ENCODE measurements at places on chromosomes 2 and 18.

DNA sequence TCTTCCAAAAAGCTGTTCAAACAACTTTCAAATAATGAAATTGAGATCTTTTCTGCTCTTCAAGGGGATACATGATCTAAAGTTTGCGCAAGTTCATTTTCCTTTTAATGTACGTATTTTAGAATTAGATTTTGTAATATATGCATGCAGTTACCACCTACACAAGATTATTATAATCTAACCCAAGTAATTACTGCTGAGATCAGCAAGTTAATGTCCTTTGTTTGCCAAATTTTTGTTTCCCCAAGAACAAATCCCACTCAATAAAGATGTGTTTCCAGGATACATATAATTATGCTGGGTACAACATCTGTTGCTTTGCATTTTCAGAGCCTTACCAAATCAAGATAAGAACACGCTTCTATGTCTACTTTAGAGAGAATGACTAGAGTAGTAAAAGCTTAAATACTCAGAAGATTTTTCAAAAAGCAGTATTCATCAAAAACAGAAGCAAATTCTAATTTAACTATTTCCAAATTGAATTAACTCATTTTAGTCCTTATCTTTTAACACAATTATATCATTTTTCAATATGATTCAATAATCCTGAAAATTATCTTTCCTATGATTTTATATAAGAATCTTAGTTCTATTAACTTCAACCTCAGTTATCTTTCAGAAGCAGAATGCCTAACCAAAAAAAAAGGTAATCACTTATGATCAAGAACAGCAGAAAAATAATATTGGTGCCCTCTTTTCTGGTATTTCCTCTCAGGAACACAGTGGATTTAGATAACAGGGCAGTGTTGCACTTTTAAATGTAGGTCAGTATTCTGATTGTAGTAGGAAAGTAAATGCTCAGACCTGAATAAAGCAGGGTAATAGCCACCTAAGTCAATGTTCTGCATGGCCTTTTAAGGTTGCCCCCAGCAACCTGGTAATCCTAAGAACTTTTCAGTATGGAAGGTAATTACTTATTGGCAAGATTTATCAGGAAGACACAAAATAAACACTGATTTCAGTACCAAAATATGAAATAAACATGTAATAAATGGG, 28.0 kb downstream of the CERKL start:
- DNase-seq: no peak

- no peak for DNase-seq
Observed at GRCh38 chr2:227855440-227855839, 16.0 kb upstream of the DAW1 start.

DNA sequence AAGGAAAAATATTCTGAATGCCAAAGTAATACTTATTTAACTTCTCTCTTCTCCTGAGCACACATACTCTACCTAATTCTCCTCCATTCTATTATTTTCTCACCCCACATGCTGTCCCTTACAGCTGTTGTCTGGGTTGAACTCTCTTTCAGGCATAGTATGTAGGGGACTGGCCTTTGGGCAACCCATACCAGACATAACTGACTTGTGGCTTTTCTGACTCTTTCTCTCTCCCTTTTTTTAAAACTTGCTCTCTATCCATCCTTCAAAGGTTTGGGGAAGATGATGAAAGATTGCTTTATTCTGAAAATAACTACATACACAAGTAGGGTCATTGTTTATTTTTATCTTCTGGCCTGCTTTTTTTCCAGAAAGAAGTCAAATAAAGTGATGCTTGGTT, 69.9 kb upstream of the NOSTRIN start:
- no peak for DNase-seq

- DNase-seq: no peak
Observed at GRCh38 chr2:72183016-72183415, 35.4 kb upstream of the CYP26B1 start.

DNA sequence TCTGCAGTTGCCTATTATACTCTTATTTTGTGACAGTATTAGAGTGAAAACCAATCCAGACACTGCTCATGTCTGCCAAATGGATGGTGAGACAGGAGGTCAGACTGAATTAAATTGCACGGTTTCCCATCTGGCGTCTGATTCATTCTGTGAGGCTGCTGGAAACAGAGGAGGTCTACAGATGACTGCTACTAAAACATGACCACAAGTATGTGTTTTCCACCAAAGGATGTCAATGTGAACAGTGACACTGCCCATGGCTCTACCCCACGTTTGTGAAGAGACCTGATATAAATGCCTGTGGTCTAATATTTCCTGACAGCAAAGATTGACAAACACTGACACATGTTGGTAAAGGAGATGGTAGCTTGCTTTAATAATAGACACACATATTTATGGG, 104.3 kb upstream of the ST6GAL2 start:
- DNase-seq: no peak

DNA sequence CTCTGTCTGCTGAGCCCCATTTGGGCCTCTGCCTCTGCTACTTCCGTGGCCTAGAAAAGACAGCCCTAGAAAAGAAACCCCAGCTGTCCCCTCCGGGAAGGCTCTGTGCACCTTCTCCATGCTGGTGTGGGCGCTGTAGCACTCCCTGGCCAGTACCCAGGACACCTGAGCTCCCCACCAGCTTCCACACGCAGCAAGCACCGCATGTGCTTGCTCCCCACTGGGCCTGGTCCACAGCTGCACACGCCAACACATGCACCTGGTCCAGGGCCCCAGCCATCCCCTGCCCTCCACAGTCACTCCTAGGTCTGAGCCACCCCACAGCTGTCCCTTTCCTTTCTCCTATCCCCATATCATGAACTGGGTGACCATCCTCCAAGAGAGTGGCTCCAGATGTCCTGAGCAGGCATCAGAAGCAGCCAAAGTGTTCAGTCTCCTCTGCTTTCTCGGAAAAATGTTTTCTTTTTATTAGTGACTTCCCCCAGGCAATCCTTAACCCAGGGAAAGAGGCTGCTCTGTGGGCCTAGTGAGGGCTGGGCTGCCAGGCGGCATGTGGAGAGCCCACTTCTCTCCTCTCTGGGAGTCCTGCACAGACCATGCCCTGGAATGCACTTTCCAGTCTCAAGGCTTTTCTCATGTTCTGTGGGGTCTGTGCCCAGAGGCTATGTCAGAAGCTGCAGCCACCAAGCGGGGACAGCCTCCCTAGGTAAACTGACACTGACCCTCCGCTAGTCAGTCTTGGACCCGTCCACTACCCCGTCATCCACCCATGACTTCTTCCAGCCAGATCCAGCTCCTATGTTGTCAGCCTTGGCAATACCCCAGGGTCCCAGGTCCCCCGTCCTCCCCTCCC, 133.7 kb downstream of the KLHL29 start:
- DNase-seq: no peak

DNA sequence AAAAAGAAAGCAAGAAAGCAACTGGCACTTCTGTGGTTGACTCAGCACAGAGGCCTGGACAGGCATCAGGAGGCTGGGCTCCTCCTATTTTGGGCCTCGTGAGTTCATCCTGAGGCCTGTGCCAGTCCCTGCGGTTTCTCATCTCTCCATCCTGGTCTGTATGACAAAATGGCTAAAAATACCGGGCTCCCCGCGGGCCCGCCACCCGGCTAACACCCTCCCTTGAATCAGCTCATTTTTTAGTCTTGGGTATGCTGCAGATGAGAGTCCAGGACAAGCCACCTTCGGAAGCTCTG, 62.3 kb upstream of the YWHAQ start:
- no peak for DNase-seq

DNA sequence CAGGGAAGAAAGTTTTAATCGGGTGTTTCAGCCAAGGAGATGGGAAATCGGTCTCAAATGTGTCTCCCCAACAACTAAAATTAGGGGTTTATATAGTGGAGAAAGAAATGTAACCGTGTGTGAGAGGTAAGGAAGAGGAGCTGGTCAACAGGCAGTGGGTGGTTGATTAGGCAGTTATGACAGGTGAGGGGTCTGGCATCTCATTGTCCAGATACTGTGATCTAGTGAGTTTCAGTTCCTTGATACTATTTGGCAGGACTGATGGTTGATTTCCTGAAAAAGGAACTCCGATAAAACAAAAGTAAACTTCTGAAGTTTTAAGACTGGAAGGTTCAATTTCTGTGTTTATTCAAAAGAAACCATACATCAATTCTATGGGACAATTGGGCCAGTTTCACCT, 197.9 kb downstream of the LPIN1 start:
- DNase-seq: no peak

- no peak for DNase-seq
Observed at GRCh38 chr2:22890132-22890531, 494.8 kb upstream of the KLHL29 start.

- DNase-seq: no peak
Observed at GRCh38 chr2:14743861-14744260, 111.3 kb downstream of the LRATD1 start.

DNA sequence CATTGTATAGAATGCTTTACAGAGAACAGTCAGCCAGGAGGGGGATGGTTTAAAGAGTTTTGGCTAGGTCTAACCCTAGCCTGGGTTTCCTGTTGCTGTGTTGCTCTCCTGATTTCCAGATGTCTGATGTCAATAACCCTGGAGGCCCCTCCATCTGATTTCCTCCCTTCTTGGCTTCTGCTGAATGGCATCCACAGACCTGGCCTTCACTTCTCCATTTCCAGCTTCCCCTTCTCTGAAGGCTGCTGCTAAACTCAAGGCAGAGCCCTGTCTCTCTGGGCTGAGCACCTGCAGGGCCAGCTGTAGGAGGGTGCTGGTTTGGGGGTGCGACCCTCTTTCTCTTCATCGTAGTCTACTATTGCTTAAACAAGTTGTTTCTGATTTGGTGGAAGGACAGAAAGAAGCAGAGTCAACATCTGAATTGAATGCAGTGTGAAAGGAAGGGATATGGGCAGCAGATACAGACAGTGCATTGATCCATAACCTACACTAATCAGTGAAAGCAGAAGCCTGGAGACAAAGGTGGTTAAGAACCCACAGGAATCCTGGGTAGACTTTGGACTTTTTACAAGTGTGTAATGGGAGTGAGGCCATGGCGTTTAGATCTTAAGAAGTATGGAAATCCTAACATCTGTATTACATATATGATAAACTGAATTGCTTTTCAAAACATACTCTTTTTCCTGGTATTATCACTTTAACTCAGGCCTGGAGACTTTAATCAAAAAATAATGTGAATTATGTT, 153.6 kb downstream of the HRH4 start:
- no peak for DNase-seq

- DNase-seq: no peak
Observed at GRCh38 chr2:43461453-43462073, 134.3 kb downstream of the THADA start.

DNA sequence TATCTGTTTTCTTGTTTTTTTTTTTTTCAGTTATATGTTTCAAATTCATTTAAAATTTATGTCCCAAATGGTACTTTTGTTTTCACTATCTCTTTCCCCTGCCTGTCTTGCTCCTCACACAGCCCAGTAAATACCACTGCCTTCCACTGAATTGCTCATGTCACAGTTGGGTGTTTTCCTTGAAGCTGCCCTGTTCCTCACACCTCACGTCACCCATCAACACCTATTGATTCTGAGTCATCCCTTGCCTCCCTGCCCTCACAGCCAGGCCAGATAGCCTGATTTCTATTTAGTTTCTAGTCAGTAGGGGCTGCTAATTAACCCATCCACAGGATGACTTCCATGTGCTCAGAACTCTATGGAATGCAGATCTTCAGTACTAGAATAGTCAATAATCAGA, 25.3 kb downstream of the FSHR start:
- no peak for DNase-seq

GRCh38 chr18:1618364-1618763, 713.7 kb downstream of the ADCYAP1 start:
- DNase-seq: no peak

DNA sequence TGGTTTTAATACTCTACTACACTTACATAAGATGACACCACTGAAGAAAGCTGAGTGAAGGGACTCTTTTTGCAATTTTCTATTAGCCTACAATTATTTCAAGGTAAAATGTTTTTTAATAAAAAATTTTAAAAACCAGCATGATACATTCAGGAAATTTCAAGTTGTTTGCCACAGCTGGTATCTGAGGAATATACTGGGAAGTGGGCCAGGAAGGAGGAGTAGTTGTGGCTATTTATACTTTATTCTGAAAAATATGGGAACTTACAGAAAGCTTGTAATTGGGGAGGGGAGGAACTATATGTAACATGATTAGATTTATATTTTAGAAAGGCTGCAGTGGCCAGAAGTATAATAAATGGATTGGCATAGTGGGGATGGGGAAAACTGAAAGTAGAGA, 40.8 kb downstream of the WDR35 start:
- no peak for DNase-seq

DNA sequence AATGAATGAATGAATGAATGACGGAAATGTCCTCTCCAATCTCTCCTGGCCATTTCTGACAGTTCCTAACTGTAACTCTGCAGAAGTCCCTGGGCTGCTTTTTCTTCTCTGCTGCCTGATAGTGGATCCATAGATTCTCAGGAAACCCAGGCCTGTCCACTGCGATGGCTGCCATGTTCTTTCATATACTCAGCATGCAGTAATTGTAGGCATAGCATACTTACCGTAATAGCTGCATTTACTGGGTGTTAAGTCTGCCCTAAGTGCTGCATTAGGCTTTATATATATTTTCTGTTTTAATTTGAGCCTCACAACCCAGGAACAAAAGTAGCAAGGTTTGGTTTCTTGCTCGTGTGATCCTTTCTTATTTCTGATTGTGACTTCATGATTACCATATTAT, 122.9 kb downstream of the DCC start:
- no peak for DNase-seq

DNA sequence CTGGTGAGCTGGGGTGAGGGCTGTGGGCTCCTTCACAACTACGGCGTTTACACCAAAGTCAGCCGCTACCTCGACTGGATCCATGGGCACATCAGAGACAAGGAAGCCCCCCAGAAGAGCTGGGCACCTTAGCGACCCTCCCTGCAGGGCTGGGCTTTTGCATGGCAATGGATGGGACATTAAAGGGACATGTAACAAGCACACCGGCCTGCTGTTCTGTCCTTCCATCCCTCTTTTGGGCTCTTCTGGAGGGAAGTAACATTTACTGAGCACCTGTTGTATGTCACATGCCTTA, 10.5 kb downstream of the PROC start:
- DNase-seq: no peak

Measured in mesothelial cell of epicardium (in vitro differentiated cells).